Midbrain (tissue), 1 donor: ENCODE measurements at places on chromosomes 2 and 18.

DNA sequence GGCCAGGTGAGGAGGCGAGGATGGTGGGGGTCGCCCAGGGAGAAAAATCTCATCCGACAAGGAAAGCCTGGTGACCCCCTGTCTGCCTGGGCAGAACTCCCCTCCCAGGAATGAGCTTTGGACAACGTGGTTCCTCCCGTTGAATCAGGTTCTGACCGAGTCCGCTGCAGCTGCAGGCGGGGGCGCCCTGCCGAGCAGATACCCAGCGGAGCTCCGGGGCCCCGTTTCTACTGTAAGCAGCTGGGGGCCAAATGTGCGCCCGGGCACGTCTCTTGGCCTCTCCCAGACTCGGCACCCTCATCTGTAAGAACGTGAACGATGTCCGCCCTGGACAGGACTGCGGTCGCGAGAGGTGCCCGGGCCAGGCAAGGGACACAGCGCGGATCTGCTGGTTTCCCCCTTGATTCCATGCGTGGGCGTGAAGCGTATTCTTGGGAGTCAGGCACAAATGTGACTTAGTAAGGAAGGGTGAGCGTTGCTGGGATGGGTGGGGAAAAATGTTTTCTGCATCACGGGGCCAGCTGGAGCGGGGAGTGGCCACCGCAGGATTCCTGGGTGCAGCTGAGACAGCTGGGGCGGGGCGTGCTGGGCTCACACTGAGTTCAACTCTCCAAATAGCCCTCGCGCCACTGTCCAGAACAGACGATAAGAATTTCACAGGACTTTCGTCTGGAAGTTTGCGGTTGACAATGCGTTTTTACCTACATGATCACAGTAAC lies 20.2 kb upstream of the TUBB6 start:
- DNase-seq, result no peak

GRCh38 chr18:12287131-12287681 lies 20.8 kb upstream of the TUBB6 start:
- DNase-seq, result no peak

GRCh38 chr2:213015387-213016165 lies 135.8 kb downstream of the IKZF2 start:
- DNase-seq, result no peak

DNA sequence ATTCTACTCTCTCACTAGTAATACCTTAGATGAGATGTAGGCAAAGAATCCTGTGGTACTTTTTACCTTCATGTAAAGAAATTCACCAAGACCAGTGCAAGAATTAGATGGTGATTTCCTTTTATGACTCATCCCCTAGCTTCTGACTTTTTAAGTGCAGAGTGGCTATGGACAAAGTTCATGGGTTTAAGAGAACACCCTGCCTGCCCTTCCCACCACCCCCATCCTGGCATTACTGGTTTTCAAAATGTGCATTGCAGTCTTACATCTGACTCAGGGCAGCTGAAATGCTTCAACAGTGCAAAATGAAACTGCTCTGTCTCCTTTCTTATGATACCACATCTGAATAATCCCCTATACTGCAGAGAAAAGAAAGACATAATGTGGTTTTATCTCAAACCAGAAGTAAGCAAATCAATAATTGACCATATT lies 22.6 kb downstream of the MAIP1 start:
- no peak for DNase-seq

GRCh38 chr18:42850174-42851083 lies 265.1 kb downstream of the RIT2 start:
- DNase-seq, result no peak

DNA sequence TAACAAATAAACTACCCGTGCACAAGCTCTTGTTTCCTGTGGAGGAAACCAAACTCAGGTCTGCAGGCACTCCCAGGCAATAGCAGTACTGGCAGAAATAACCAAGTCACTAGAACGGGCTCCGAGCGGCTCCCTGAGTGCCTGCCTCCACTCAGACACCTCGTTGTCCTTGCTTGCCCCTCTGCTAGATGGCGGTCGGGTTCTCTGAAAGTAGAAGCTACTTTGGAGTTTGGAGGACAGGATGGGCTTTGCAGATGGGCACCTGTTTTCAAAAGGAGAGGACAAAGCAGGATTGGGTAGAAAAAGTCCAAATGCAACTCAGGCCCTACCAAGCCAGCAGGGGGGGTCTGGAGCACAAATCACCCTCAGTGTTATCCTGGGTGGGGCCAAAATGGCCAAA lies 136.4 kb downstream of the LRRC30 start:
- DNase-seq, result no peak

DNA sequence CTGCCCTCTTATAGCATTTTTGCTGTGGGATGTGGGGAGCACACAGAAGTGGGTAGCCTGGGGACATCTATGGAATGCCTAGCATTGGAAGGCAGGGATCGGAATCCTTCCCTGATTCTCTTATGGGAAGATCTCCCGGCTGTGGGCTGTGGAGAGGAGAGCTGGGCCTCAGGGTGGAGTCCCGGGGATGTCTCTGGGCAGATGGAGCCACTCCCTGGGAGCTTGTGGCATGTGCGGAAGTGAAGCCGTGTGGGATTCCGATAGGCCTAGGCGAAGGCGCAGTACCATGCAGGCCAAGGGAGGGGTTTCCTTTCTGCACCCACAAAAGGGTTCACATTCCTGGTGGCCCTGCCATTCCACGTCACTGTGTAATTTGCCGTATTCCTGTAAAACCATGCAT lies 87.9 kb downstream of the GLI2 start:
- no peak for DNase-seq

DNA sequence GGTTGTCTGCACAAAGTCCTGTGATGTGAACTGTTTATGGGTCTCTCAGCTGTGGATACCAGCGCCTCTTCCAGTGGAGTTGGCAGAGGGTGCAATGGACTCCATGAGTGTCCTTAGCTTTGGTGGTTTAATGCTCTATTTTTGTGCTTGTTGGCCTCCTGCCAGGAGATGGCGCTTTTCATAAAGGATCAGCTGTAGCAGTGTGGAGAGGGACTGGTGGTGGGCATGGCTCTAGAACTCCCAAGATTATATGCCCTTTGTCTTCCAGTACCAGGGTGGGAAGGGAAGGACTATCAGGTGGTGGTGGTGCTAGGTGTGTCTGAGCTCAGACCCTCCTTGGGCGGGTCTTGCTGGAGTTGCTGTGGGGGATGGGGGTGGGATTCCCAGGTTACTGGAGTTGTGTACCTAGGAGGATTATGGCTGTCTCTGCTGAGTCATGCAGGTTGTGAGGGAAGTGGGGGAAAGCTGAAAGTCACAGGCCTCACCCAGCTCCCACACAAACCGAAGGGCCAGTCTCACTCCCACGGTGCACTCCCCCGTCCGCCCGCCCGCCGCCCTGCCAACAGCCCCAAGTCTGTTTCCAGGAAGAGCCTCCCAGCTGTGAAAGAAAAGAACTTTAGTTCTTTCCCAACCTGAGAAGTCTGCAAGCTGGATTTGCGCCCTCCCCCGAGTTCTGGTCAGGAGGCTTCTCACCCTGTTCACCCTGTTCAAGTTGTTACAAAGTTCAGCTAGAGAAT lies 108.1 kb downstream of the MARCO start:
- no peak for DNase-seq

GRCh38 chr2:229901819-229902218 lies 20.0 kb downstream of the TRIP12 start:
- no peak for DNase-seq

GRCh38 chr2:182426082-182426917 lies 536 bp downstream of the PDE1A start:
- no peak for DNase-seq

- DNase-seq, result no peak
These were observed 151.8 kb upstream of the KCTD1 start for GRCh38 chr18:26700201-26700600.

GRCh38 chr18:7722955-7723354 lies 155.8 kb downstream of the PTPRM start:
- no peak for DNase-seq

- DNase-seq, result no peak
These were observed 106.8 kb upstream of the MSH2 start for GRCh38 chr2:47295981-47296635.

- no peak for DNase-seq
These were observed 57.1 kb downstream of the FBLN7 start for GRCh38 chr2:112195167-112195766.

DNA sequence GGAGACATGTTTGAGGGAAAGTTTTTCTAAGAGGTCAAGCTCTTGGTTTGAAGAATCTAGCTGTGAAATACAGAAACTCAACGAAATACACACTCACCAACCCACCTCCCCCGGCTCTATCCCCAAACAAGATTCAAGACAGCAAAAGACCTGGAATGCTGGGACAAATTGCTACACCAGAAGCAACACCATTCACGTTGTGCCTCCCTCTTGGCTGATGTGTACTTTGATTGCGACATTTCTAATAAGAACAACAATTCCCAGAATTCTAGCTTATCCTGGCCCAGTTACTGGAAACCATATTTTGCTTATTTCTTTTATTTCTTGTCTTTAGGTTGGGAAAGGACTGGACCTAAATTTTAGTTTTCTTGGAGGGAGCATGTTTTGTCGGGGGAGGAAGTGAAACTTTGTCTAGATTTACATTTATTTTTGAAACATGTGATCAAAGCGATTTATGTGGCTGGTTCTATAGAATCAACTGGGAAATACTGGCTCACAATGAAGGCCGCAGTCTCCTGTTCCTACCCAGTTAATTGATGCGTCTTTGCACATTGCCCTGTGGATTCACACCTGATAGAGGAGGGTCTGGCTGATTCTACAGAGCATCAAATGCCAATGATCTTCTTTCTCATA lies 29.6 kb upstream of the LPIN1 start:
- no peak for DNase-seq

DNA sequence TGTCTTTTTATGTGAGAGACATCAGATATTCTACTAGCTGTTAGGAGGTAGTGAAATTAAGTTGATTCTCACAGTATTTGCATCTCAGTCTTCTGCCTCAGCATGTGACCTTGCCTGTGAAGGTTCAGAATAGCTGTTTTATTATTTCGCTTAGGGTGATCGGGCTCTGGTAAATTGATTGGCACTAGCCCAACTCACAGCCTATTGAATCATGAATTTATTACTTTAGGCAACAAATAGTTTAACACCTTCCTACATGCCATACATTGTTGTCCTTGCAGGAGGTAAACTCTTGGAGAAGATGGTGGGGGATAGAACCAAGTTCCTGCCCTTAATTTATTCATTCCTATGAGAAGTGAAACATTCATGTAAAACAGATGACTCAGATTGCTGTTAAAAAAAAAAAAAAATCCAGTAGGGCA lies 101.9 kb downstream of the GPD2 start:
- DNase-seq, result no peak

GRCh38 chr2:71784734-71785511 lies 331.6 kb downstream of the DYSF start:
- no peak for DNase-seq

- no peak for DNase-seq
These were observed 240.9 kb downstream of the PTPRM start for GRCh38 chr18:7807936-7808453.

DNA sequence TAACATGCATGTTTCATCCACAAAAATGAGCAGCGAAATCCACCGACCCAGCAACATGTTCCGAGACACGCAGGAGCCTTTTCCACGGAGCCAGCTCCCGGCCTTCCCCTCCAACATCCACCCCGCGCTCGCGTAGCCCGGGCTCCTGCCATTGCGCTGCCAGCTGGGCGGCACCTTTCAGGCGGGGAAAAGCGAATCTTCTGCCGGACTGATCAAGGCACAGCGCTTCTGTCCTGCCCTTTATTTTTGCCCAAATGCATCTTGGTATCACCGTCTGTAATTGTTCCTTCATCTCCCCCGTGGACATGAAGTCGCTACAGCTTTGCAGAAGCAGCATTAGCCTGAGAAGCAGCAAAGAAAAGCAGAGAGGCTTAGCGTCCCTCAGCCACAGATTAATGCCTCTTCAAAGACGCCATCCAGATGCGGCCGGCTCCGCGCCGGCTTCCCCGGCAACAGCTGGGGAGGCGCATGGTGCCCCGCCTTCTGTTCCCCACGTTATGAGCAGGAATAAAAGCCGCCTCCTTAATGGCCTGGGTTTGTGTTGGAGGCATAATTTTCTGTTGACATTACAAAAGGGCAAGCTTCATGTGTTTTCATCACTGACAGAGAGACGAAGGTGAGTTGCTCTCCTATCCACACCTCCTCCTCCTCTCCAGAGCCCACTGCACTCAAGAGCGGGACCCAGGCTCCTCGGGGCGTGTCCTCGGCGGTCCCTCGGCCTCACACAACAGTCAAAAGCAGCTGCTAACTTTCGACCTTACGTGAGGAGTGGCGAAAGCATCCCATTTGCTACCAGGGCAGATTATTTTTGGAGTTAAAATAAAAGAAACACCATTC lies 122.1 kb upstream of the SALL3 start:
- DNase-seq, result no peak

DNA sequence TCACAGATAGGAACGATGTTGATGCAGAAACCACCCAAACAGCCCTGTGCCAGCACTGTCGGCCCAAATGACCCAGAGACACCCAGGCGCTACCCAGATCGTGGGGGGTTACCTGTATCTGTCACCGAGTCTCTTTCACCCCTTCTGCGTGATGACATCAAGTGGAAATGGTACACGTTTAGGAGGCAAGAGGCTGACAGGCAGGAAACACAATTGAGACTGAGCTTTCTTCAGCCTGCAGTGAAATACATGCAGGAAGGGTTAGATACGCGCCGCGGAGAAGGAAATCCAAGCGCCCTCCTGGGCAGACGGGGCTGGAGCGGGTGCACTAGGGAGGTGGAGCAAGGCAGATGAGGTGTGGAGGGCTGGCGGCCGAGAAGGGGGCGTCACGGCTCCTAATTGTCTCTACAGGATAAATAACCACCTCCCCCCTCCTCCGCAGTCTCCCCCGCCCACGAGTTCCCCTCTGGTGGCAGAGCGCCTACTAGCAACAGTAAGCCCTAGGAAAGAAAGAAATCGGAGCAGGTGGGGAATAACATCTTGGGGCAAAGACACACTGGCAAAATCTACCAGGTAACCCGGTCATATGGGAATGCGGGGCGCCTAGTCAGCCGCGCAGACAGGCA lies at the start of gene RNF152:
RNF152 (minus strand) TSS at position 325 of the 626 bp plus-strand sequence. CDS start 76,544 bp downstream, outside the sequence.
- DNase-seq, result peak; percentile 41

- DNase-seq, result peak; percentile 83
These were observed 54.3 kb downstream of the CDK15 start for GRCh38 chr2:201860636-201861066.

DNA sequence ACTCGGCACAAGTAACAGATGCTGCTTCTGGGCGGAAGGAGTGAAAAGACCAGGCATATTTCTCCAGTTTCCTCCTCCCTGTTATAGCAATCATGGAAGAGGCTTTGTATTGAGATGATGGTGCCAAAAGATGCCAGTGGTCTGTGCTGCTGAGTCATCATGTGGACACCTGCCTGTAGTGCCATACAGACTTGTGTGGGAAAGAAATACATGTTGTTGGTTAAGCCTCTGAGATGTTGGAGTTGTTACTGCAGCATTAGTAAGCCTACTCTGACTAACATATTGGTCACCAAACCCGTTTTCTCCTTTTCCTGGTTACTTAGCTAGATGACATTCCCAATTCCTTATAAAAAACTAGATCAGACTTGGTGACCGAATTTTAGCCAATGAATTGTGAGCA lies 356.9 kb downstream of the ZNF521 start:
- no peak for DNase-seq

DNA sequence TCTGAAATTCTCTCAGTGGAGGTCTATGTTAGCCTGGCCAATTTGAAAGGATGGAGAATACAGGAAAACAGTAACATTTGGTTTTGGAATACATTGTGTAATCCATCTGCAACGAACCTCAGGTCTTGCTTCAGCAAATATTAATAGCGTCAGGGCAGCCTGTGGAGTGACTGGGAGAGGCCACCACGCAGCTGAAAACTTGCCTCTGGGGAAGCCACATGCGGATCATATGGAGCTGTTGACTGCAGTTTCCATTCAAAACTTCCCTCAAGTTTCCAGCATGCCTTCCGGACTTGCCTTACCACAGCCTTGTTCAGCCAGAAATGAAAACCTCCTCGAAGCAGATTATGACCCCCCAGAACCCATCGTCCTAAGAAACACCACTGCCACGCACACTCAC lies 25.7 kb downstream of the BCL11A start:
- DNase-seq, result no peak

GRCh38 chr18:68833756-68834155 lies 35.9 kb downstream of the CCDC102B start:
- DNase-seq, result no peak
